ENCODE measurements at places on chromosomes 5 and 9. TPM values are rescaled to one million over a fixed set of nuclear protein-coding genes. Genes with fewer than 3 reads are reported as not detected.

DNA sequence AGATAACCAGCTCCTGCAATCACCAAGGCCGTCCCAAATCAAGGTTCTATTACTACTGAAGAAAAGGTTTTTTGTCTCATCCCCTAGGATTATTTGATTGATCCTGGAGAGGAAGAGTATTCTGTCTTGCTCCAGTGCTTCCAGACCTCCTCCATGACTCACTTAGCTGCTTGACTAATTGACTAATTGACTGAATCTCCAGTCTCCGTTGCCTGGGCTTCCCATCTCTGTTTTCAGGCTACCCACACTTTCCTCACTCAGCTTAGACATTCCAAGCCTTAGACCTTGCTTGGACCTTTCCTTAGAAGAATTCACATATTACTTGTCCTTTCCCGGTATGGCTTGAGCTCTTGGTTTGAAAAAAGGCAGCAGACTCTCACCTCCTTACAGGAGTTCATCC lies 60.6 kb downstream of the FRMD3 start:
- no peak for DNase-seq
- no peaks in the 10 kb centered on the region for H3K4me1 ChIP-seq
- no peak overlapping the region for H3K4me3 ChIP-seq
- no peaks in the 10 kb centered on the region for H3K27me3 ChIP-seq

DNA sequence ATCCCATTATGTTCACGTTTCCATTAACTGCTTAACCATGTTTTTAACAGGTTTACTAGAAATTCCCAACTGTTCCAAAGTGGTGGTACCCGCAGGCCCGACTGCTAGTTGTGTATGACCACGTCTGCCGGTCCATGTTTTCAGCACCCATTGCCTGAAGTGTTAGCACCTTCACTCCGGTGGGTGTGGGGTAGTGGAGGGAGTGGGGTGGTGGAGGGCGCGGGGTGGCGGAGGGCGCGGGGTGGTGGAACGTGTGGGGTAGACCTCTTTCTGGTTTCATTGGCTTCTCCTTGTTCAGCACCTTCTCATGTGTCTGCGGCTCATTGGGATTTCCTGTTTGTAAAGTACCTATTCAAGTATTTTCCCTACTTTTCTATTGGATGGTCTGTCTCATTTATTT lies 37.7 kb downstream of the TPPP start:
- no peak overlapping the region for H3K27ac ChIP-seq
- H3K4me1 ChIP-seq: no peaks in the 10 kb centered on the region
- H3K36me3 ChIP-seq: no peaks in the 10 kb centered on the region
- DNase-seq: no peak
- H3K27me3 ChIP-seq: no peaks in the 10 kb centered on the region

DNA sequence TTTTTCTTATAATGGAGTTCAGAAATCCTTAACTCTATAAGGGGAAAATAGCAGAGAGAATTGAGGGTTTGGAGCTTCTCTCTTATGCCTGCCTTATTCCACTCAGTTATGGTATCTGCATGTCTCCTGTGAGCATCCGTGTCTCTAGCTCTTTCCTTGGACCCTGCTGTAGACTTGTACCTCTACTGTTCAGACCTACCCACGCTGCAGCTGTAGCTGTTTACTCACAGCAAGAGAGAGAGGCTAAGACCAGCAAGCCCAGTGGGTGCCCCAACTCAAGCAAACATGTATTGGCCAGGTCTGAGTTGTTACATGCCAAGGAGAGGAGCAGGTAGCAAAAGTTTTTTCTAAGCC lies 7.1 kb upstream of the PCSK1 start:
- no peaks in the 10 kb centered on the region for H3K27me3 ChIP-seq
- no peaks in the 10 kb centered on the region for H3K36me3 ChIP-seq
- no peak overlapping the region for H3K27ac ChIP-seq
- no peak for DNase-seq
- no peak overlapping the region for H3K4me3 ChIP-seq
- no peaks in the 10 kb centered on the region for H3K4me1 ChIP-seq

- H3K36me3 ChIP-seq: no peaks in the 10 kb centered on the region
- H3K4me1 ChIP-seq: no peaks in the 10 kb centered on the region
- H3K27me3 ChIP-seq: no peaks in the 10 kb centered on the region
- no peak overlapping the region for H3K4me3 ChIP-seq
- no peak overlapping the region for H3K27ac ChIP-seq
Measured at GRCh38 chr9:18855656-18856055, 177.4 kb downstream of the SAXO1 start.

The ZFP2 gene
- polyA plus RNA-seq: 3.1 TPM

Data from kidney (tissue), 22 donors.